Suprapubic skin (tissue), 4 donors: ENCODE measurements at places on chromosomes 12 and 14.

DNA sequence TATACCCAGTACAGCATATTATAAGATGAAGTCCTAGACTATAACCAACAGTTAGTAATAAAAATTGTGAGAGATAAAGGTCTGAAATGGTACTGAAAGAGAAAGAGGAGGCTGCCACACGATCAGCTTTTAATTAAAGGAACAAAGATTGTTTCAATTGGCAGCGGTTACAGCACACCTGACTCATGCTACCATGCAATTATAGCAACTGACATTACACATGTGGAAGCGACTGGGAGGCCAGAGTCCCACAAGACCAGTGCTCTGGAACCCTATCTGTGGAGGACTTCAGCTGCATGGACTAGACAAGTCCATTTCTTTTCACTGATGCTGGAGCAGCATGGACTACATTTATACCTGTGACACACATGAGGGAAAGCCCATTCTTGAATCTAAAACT lies 55.2 kb downstream of the SEL1L start:
- DNase-seq = no peak

- DNase-seq = no peak
Measured at GRCh38 chr12:29497588-29497987, at the start of gene OVCH1. OVCH1 (minus strand) TSS chr12:29497686; CDS start chr12:29497686, 0 bp downstream.

DNA sequence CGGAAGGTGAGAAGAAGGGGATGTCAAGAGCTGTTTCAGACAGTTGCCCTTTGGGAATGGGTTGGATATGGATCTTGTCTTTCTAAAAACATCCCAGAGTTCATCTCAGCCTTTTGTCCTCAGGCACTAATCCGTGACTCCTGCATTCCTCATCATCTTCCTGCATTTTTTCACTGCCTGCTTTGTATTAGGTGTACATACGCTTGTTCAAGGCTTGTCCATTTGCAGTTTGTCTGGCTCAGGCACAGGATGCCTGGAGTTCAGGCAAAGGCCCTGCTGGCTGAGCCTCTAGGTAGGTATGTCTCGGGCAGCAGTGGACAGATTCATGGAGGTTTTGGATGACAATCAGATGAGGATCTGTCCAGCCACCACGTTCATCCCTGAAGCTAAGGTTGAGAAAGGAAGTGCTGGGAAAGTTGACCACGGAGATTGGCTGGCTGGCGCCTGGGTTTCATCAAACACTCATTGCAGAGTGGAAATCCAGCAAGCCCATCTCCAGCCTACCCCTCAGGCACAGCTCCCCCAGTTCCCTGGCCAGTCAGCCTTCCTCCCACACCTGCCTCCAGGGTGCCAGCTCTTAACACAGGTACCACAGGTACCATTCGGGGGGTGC lies 12.4 kb upstream of the TMEM106C start:
- no peak for DNase-seq

GRCh38 chr12:49505672-49506071 lies 33.2 kb upstream of the KCNH3 start:
- no peak for DNase-seq
